ENCODE measurements at places on chromosomes 11 and 22.

GRCh38 chr22:49226096-49226495 is 601.6 kb downstream of the BRD1 start:
- DNase-seq = no peak

- no peak for DNase-seq
Observed at GRCh38 chr11:117625237-117625636, 171.8 kb downstream of the DSCAML1 start.

- peak; percentile 35 for DNase-seq
Observed at GRCh38 chr11:83612891-83613766, 327.0 kb upstream of the CCDC90B start.

- DNase-seq = no peak
Observed at GRCh38 chr11:68565768-68566167, 105.2 kb downstream of the PPP6R3 start.

DNA sequence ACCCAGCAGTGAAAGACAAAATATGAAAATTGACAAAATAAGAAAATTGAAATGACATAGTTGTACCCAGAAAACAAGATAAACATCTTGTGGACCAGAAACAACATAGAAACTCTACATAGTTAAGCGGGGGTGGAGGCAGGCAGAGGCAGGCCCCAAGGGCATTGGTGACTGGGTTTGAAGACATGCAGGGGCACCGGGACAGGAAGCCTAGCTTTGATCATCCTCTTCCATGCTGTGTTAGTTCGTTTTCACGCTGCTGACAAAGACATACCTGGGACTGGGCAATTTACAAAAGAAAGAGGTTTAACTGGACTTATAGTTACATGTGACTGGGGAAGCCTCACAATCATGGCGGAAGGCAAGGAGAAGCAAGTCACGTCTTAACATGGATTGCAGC is 33.5 kb upstream of the CRTAM start:
- no peak for DNase-seq

GRCh38 chr11:111148953-111149352 is 96.6 kb upstream of the POU2AF2 start:
- no peak for DNase-seq

DNA sequence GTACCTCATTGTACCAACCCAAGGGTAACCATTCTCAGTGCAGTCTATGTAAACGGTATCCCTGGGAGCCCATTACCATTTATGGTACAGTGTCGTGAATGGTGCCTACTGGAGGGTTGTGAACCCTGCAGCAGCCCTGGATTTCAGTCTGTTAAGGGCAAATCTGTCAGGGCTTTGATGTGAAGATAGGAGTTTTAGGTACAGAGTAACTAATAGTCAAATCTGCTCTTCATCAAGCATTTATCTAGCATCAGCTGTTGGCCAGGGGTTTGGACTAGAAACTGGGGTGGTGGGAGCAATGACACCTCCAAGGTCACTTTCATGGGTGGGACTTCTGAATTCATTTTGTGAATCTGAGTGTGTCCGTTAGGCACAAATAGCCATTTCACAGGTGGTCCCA is 50.6 kb upstream of the RFPL3 start:
- no peak for DNase-seq

GRCh38 chr11:36722421-36722820 is 124.4 kb upstream of the RAG2 start:
- no peak for DNase-seq

DNA sequence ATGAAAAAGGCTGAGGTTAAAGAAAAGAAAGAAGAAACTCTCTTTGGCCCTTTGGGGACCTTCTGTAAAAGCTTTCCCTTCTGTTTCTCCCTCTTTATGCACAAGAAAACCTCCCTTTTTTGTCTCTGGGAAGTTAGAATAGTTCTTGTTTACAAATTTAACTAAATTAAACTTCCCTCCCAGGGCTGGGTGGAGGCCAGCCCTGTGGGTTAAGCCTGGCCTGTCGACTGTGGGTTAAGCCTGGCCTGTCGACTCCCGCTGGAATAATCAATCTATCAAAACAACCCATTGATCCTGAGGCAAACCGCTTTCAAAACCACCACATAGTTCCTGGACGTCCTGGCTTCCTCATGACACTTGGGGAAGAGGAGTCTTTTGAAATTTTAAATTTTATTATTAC is 1.2 kb upstream of the DRG1 start:
- no peak for DNase-seq

- DNase-seq = no peak
Observed at GRCh38 chr11:62457478-62457877, 38.6 kb downstream of the SCGB1A1 start.

GRCh38 chr22:49491221-49491635 is 336.4 kb downstream of the BRD1 start:
- DNase-seq = no peak

GRCh38 chr11:45666648-45667642 is 1.5 kb upstream of the CHST1 start:
- DNase-seq = no peak

- DNase-seq = no peak
Observed at GRCh38 chr22:42979606-42980005, 35.3 kb downstream of the PACSIN2 start.

DNA sequence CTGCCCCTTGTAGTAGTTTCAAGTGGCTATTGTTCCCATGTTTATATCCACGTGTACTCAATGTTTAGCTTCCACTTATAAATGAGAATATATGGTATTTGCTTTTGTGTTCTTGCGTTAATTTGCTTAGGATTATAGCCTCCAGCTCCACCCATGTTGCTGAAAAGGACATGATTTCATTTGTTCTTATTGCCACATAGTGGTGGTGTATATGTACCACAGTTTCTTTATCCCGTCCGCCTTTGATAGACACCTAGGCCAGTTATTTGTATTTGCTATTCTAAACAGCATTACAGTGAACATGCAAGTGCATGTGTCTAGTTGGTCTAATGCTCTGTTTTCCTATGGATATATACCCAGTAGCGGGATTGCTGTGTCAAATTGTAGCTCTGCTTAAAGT is 6.8 kb downstream of the OR51B2 start:
- no peak for DNase-seq

DNA sequence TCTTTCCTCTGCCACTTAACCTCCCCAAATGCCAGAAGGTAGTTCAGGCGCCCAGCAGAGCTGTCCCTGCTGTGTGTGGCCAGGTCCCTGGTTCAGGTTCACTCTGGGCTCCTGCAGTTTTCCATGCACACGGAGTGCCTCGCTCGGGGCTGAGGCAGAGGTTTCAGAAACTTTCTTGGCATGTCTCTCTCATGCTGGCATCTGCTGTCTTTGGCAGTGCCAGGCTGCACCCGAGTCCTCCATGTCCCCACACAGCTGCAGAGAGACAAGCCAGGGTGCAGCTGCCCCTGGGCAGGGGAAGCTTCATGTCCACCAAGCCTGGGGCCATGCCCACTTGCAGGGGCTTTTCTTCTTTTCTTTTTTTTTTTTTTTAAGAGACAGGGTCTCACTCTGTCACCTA is 7.0 kb upstream of the NEFH start:
- no peak for DNase-seq

DNA sequence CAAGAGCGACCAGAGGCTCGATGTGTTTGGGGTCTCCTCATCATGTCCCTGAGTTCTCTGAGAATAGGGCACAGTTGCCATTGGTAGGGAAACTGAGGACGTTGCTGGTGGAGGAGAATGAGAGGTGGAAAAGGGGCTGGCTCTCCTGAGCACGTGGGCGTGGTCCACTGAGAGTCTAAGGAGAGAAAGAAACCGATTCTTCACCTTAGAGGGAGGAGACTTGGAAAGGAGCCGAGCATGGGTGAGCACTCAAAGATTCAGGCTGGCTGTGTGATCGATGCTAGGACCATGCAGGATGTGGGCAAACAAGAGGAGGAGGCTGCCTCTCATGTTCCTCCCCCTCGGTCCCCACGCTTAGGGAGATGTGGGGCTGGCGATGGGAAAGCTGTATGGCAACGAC is 19.8 kb upstream of the TLCD5 start:
- DNase-seq = no peak

DNA sequence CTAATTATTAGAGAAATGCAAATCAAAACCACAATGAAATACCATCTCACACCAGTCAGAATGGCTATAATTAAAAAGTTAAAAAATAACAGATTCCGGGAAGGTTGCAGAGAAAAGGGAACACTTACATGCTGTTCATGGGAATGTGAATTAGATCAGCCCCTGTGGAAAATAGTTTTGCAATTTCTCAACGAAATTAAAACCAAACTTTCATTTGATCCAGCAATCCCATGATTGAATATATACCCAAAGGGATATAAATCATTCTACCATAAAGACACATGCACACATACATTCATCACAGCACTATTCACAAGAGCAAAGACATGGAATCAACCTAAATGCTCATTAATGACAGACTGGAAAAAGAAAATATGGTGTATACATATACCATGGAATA is 32.5 kb downstream of the NOX4 start:
- no peak for DNase-seq

DNA sequence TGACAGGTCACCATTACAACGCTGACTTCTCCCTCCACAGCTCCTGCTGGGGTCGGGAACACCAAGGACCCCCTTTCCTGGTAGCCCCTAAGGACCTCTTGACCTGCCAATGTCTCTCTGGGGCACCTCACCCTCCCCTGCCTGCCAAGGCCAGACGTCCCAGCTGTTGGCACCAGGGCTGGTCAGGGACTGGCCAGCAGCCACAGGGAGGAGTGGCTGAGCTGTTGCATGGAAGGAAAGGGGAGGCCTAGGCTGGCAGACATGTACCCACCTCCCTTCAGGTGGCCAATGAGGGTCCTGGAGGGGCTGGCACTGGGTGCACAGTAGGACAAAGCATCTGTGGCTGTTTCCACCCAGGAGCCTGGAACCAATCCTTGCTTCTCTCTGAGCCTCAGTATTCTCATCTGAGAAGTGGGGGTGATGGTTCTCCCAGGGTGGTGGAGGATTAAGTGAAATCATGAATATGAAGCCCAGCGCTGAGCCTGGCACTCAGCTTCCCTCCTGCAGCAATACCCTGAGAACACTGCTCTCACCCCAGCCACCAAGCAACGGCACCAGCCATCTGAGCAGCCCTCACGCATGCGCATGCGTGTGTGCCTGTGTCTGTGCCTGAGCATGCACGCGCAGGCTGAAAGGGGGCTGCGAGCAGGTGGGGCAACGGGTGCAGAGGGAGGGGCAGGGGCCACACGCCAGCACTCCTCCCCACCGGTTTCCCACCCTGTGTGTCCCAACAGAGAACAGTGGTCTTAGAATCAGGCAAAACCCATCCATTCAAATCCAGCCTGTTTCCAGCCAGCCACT is 5.9 kb downstream of the KCNJ4 start:
- no peak for DNase-seq

GRCh38 chr22:22730655-22731373 is 86.4 kb downstream of the GGTLC2 start:
- no peak for DNase-seq

GRCh38 chr11:63146581-63146980 is 2.6 kb upstream of the SLC22A24 start:
- DNase-seq = no peak

DNA sequence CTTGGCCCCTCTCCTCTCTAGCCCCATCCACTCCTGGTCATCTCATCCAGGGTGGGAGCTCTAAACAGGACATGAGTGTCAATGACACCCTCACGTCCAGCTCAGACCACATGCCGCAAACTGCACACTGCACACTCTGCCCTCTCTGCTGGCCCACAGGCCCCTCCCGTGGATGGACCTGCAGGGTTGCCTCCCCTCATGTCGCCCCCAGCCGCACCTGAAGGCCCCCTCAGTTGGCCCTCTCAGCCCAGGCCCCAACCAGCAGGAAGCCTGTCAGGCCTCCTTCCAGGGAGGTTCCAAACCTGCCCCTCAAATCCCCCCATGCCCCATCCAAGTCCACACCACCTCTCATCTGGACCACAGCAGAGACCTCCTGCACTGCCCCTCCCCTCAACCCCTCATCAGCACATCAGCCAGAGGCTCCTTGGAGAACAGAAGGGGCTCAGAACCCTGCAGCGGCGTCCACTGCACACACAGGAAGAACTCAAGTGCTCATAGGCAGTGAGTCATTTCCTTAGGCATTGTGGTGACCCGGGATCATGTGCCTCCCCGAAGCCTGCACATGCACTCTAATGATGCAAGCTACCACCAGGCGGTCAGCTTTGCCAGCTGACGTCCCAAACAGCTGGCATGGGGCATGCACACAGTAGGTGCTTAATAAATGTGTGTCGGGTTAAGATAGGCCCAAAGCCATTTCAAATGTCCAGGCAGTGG is 12.9 kb upstream of the CDKN1C start:
- DNase-seq = no peak

DNA sequence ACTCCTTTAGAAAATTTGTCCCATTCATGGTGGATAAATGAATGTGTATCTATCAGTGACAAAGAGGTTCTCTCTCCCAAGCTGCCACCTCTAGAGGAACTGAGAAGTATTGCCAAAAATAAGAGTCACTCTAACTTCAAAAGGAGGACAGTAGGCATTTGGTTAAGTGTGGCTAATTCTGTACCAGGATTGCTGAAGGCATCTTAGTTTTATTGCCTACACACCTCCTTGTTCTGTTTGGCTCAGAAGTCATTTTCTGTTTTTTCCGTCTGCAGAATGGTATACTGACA is 189.0 kb upstream of the MPPED2 start:
- DNase-seq = no peak

GRCh38 chr22:35051791-35052190 is 14.2 kb upstream of the ISX start:
- DNase-seq = no peak

DNA sequence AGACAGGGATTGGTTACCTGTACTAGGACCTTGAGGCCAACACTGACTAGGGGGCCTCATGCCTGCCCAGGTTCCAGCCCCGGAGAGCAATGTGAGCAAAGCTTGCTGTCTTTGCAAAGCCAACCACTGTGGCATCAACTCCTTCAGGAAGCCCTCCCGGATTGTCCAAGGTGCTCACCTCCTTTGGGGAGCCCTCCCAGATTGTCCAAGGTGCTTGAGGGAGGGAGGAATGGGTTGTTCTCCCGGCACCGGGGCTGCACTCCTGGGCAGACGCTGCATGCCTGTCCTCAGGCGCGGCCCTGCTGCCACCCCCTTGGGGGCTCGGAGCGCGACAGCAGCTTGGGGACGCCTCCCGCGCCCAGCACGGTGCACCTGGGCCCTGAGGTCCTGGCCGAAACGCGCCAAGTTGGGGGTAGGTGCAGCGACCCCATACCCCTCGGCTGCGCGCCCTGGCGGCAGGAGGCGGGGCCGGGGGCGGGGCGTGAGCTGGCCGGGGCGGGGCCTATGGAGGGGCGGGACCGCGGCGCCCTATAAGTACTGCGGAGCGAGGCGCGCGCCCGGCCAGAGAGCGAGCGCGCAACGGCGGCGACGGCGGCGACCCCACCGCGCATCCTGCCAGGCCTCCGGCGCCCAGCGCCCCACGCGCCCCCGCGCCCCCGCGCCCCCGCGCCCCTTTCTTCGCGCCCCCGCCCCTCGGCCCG is at the start of gene CD81:
Gene CD81, plus strand, starts transcription at position 560 of the 701 bp plus-strand sequence. CDS start 240 bp downstream, outside the sequence.
- DNase-seq = no peak

All from NCI-H510A (cell line).